Mesendoderm (in vitro differentiated cells): ENCODE measurements at places on chromosomes 2 and 18.

GRCh38 chr18:74389991-74390390 is 67.1 kb downstream of the DIPK1C start:
- no peak for DNase-seq

DNA sequence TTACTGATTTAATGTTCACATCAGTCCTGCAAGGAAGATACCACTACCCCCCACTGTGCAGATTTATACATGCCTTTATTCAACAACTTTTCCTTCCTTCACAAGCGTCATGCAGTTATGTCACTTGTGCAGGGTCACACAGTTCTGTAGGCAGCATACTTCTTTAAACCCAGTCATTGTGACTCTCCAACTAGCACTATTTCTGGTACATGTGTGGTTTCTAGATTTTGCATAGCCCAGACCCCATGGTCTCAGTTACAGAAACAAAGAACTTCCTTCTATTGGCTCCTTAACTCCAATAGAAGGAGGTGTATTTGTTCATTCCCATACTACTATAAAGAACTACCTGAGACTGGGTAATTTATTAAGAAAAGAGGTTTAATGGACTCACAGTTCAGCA is 333.1 kb downstream of the ZNF516 start:
- DNase-seq, result no peak

- DNase-seq, result no peak
Observed at GRCh38 chr2:206478340-206478739, 35.0 kb downstream of the ADAM23 start.

- DNase-seq, result peak; percentile 49
Observed at GRCh38 chr18:13570216-13570615, 156.1 kb downstream of the FAM210A start.

GRCh38 chr2:82675186-82675585 is 1783.9 kb downstream of the SUCLG1 start:
- DNase-seq, result peak; percentile 20

- no peak for DNase-seq
Observed at GRCh38 chr2:100278986-100279385, 43.3 kb downstream of the LONRF2 start.

DNA sequence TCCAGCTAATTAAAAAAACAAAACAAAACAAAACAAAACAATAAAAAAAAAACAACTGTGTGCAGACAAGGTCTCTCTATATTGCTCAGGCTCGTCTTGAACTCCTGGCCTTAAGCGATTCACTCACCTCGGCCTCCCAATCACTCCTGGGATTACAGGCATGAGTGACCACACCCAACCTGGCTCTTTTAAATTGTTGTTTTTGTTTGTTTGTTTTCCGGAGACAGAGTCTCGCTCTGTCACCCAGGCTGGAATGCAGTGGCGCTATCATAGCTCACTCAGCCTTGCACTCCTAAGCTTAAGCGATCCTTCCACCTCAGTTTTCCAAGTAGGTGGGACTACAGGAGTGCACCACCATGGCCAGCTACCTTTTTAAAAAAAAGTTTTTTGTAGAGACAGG is 201.6 kb downstream of the EN1 start:
- peak; percentile 24 for DNase-seq

GRCh38 chr2:7963787-7964186 is 718.1 kb upstream of the ID2 start:
- DNase-seq, result no peak

DNA sequence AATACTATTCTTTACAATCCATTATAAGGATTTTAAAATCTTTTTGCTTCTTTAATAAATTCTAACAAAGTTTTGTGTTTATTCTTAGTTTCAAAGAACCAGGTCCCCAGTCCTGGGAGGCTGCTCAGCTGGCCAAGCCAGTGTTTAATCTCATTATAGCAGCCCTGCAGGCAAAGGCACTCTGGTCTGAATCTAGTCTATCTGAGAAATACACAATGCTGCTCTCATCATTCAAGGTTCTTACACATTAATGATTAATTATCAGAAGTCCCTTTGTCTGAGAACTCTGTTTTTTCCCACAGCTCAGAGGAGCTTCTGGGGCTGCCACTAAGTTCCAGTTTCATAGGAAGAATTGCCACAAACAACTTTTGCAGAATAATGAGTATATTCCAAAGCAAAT is 27.7 kb downstream of the KCTD18 start:
- DNase-seq, result no peak

- no peak for DNase-seq
Observed at GRCh38 chr2:46377666-46378560, 80.7 kb downstream of the EPAS1 start.

DNA sequence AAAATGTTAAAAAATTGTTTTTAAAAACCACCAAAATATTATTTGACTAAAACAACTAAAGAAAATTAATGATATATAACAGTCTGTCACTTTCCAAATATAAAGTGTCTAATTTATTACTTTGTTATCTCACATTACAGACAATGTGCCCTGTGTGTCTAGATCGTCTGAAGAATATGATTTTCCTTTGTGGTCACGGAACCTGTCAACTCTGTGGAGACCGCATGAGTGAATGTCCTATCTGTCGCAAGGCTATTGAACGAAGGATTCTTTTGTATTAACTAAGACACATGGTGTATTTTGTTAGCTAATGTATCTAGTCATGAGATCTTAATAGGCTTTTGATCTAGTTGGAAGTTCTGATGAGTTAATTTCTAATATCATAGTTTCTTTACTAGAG is 123.8 kb downstream of the MIB1 start:
- no peak for DNase-seq

GRCh38 chr2:43852196-43852730 is 13.5 kb downstream of the ABCG8 start:
- no peak for DNase-seq

GRCh38 chr18:58279504-58280175 is 235.6 kb downstream of the NEDD4L start:
- no peak for DNase-seq

- DNase-seq, result peak; percentile 73
Observed at GRCh38 chr18:903701-904100, 970 bp upstream of the ADCYAP1 start.

DNA sequence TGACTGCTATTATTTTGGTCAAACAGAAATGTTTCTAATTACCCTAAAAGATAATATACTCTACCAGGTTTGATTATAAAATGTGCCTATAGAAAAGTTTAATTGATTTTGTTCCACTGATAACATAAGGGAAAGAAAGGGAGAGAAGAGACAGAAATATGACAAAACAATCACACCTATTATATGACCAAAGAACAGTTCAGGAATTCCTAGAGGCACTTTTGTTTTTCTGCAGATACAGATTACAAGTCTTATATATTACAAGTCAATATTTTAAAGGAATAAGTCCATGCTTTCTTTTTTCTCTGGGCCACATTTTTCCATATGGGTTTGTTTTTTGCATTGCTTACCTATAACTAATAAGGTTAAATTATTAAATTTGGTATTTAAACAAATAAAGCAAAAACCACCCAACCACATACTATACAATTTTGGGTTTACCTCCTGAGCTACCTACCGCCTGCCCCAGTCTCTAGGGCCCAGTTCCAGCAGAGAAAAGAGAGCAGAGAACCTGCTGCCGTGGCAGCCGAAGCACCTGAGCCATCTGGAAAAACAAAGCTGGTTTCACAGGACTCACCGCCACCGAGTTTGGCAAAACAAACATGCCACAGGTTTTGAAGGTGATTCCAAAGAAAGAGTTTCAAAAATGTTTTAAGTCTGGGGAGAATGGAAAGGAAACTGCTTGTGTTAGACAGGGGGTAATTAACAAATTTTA is 92.1 kb downstream of the DYM start:
- no peak for DNase-seq

DNA sequence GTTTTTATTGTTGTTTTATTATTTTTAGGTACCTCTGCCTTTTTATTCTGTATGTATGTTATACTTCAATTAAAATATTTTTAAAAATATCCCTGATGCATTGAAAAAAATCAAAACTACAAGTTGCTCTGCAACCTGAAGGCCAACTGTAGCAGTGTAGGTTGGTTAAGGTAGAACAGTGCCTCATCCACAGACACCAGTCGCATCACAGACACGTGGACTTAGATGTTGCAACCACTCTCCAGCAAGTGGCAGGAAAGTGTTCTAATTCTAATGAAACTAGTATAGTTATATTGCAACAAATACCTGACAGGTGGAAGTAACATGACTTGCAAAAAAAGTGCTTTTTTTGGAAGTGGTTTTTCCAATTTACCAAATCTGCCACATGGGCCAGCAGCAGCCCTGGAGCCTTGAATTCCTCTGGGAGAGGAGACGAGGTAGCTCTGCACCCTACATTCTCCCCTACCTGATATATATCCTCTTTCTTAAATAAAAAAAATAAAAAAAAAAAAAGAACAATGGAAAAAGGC is 28.4 kb upstream of the SLC3A1 start:
- DNase-seq, result peak; percentile 16

- no peak for DNase-seq
Observed at GRCh38 chr18:2134364-2134763, 436.9 kb downstream of the METTL4 start.

DNA sequence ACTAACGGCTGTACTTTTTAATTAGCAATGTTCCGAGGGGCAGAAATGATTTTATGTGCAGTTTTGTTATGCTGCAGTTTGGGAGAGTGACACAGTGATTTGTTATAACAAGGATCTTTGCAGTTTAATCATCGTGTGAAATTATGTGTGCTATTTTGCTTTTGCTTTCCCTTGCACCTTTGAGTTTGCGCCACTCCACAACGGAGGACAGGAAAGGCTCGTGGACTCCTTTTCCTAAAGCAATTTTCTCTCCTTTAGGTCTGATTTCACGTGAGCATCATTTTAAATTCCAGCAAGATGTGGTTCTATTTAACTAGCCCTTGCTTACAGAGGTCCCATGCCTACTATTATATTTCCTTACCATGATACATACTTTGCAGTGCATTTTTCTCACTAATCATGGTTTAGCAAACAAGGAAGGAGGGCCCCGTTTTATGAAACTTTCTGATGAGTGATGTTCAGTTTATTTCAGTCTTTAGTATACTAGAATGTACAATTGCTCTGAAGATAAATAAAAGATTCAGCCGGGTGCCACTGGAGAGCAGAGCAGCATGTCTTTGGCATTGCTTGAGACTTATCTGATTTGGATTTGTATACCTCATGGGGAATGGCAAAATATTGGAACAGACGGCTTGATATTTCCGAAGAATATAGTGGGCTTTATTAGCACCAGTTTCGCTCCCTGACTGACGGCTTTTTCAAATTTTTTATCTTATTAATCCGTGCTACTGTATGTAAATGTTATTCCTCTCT is 528.2 kb upstream of the FANCL start:
- DNase-seq, result no peak

- peak; percentile 71 for DNase-seq
Observed at GRCh38 chr2:104969564-104969963, 68.3 kb upstream of the MRPS9 start.

DNA sequence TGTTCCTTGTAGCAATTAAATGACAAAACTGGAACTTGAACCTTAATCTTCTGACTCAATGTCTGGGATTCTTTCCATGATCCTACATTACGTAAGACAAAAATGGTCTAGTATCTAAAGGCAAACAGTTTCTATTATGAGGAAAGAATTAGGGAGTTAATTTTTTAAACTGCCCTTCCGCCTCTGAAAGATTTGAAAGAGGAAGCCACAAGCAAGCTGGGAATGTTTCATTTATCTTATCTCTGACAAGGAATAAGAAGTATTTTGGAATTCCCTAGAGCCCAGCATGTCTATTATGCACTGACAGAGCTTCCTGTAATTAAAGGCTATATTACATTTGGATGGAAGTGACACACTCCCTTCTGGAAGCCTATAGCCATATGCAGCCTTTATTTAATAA is 558.8 kb upstream of the CDH2 start:
- peak; percentile 46 for DNase-seq

DNA sequence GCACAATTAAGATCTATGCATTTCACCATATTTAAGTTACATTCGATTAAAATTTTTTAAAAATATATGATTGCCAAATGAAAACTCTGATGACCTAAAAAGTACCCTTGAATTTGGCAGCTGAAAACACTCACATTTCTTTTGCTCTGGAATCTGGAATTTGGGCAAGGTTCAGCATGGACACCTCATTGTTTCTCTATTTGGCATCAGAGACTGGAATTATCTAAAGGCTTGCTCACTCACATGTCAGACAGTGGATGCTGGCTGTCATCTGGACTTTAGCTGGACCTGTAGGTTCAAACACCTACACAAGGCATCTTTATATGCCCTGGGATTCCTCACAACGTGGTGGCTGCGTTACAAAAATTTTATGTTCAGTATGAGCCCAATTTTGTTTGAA is 16.1 kb downstream of the MBOAT2 start:
- DNase-seq, result no peak

GRCh38 chr2:223697892-223698645 is 95.9 kb upstream of the SCG2 start:
- peak; percentile 17 for DNase-seq

- DNase-seq, result no peak
Observed at GRCh38 chr2:83331810-83332209, 1127.3 kb downstream of the SUCLG1 start.

GRCh38 chr2:20593072-20594034 is 57.5 kb downstream of the HS1BP3 start:
- DNase-seq, result no peak

- peak; percentile 78 for DNase-seq
Observed at GRCh38 chr18:8988260-8988871, 114.1 kb upstream of the NDUFV2 start.
